ENCODE measurements at places on chromosomes 2 and 18.

- DNase-seq: peak; percentile 65
Measured at GRCh38 chr18:13500227-13500865, 226.0 kb downstream of the FAM210A start.

DNA sequence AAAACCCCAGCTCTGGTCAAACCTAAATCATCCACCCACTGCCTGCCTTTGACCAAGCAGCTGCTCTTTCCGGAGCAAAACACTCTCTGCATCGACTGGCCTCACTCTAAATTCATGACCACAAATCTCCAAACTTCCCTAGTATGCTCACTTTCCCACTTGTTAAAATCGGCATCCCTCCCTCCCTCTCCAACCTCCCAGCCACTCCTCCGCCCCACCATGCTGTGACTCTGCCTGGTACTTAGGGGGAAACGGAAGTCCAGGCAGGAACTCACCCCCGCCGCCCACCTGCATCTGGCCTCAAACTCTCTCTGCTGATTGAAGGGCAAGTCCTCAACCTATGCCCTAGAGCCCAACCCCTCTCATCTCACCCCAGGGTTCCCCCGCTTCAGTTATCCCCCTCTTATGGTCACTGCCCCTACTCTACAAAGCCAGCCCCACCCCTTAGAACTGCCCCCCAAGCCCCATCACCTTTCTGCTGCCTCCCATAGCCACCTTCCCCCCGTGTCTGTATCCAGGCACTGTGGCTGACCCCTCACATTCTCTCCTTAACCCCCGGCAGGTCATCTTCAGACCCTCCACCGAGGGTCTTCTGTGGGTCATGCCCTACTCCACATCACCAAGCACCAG lies 3.8 kb upstream of the ADRA2B start:
- no peak for DNase-seq

DNA sequence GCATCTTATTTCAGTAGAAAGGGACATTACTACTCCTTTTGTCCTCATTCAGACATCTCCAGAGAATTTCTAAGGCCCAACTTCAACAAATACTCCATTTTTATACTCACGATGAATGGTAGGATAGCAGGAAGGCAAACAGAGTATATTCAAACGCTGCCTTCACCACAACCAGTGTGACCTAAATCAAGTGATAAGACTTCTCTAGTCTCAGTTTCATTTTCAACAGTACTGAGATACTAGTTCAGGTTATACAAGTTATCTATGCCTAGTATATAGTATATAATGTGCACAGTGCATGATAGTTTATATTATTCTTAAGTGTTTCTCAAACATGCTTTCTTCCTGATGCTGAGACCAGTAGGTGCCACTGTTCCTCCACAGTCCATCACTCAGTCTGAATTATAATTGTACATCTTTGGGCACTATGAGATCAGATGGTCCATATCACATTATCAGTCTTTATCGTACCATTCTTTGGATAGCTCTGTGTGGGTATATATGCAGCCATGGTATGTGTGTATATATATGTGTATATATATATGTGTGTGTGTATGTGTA lies 66.3 kb upstream of the RPE start:
- peak; percentile 8 for DNase-seq

GRCh38 chr18:13434854-13435253 lies 216.3 kb downstream of the LDLRAD4 start:
- DNase-seq: no peak

DNA sequence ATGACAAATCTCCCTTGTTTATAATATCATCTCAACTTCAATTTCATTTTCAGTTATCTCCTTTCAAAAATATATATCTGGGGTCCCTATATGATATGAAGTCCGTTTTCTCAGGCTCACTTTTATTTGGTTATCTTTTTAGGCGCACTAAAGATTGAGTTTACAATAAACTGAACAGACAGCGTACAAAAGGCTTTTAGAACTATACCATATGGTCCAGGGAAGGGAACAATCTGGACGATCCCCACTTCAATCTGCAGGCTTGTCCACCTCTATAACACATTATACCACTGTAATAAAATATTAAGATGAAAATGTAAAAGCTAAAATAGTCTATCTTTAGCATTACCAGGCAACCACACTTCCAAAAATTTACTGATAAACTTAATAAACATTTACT lies 289.9 kb downstream of the ZEB2 start:
- no peak for DNase-seq

- no peak for DNase-seq
Measured at GRCh38 chr2:6336752-6337471, 528.8 kb downstream of the CMPK2 start.
